ENCODE measurements at places on chromosomes 5 and 9.

DNA sequence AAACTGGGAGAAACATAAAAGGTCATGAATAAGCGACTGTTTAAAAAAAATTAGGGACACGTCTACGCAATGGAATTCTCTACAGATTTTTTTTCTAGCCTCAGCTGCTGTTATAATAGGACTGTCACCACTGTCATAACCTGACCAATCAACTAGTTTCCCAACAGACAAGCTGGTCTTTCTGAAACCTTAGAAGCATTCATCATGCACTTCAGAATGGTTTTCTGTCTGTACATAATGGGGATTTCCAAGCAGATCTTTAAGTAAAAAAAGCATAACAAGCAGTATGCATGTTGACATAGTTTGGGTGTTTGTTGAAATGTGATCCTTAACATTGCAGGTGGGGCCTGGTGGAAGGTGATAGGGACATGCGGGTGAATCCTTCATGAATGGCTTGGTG is 58.3 kb upstream of the SEMA6A start:
- DNase-seq: no peak

DNA sequence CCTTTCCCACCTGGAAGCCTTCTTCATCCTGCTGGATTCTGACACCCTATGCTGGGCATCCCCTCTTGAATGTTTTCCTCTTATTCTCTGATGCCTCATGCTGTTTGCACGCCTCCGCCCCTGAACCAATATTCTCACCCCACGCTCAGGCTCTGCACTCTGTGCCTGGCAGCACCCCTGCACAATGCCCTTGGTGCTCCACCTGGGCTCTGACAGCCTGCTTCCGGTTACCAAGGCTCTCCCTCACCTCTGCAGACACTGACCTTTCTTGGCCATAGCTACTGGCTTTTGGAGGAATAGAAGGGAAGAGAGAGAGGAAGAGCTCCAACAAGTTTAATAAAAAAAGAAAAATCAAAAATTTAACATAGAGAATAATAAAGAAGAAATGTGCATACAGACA is 108.7 kb upstream of the SHB start:
- DNase-seq: no peak

GRCh38 chr9:116471093-116471906 is 215.8 kb upstream of the TRIM32 start:
- no peak for DNase-seq

DNA sequence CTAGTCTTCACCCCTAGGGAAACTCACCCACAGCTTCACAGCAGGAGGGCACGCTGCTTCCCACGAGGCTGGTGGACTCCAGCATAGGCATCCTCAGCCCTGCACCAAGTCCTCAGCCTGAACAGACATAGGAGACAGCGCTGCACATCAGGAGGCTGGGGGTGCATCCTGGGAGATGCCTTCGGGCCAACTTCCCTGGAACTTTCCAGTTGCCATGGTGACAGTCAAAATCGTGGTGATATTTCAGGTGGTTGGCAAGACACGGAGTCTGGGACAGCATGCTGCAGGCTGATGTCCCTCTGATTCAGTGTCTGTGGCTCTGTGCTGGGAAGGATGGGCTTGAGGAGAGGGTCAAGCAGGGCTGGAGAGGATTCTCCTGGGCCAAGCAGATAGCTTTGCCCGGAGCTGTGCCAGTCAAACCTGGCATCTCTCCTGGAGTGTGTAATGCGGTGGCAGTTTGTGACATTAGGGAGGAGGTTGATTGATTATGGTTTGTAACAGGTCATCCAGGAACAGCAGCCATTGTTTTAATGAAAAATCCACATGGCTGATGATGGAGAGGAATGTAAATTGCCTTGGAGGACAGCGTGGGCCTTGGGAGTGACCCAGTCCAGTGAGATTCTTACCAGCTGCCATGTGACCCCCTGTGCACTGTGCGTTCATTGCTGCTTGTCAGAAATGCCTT is 35.6 kb upstream of the SEMA4D start:
- no peak for DNase-seq

DNA sequence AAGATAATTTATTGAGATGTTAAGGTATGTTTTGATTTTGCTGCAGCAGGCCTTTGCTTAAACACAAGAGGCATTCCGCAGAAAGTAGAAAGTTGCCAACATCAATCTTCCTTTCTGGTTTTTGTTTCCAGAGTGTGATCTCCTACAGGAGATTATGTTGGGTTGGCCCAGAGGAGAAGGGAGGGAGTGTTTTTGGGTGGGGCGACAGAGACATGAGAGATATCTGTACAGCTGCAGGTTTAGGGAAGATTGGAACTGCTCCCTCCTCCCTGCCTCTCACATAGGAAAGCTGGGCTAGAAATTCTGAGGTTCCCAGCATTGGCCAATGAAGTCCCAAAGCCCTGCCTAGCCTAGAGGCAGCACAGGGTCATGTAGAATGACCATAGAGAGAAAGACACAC is 211.0 kb downstream of the CEMIP2 start:
- no peak for DNase-seq

GRCh38 chr5:14502294-14502690 is 79.3 kb upstream of the OTULINL start:
- DNase-seq: no peak

DNA sequence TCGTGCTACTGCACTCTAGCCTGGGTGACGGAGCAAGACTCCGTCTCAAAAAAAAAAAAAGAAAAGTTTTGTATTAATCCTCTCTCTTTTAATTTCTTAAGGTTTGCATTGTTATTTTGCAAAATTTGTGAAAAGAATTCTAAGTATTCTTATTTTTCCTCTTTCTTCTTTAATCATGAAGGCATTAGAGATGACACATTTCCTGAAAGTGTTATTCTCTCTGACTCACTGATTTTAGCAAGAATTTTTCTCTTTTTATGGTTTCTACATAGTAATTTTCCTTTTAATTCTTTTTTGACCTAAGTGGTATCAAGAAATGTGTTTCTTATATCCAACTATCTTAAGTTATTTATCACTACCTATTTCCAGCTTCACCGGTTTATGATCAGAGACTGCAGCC is 78.0 kb downstream of the NSUN2 start:
- DNase-seq: no peak

- DNase-seq: no peak
Observed at GRCh38 chr5:34580983-34581382, 75.1 kb upstream of the RAI14 start.

GRCh38 chr5:124515497-124516245 is 230.8 kb downstream of the ZNF608 start:
- DNase-seq: no peak

DNA sequence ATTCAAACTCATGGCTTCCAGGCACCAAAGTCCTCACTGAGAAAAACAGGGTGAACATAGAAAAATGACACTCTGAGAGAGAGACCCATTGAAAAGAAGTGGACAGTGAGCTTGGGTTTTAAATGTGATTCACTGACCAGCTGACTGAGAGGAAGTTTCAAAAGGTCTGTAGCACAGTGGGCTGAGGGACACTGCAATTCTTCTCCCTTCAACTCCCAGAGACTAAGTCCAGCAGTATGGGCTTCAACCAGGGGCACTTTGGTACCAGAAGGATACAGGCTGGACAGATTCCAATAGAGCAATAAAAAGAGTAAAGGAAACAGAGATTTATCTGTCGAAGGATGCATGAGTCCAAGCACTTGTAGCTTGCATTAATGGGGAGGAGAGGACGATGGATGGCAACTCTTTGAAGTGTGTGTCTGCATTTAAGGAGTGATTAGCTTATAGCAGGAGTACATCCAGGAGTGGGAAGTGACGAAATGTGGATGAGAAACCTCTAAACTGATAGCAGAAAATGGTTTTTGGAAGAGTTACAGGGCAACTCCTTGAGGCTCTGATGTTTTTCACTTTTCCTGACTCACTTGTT is 117.0 kb upstream of the ANKRD55 start:
- DNase-seq: no peak

DNA sequence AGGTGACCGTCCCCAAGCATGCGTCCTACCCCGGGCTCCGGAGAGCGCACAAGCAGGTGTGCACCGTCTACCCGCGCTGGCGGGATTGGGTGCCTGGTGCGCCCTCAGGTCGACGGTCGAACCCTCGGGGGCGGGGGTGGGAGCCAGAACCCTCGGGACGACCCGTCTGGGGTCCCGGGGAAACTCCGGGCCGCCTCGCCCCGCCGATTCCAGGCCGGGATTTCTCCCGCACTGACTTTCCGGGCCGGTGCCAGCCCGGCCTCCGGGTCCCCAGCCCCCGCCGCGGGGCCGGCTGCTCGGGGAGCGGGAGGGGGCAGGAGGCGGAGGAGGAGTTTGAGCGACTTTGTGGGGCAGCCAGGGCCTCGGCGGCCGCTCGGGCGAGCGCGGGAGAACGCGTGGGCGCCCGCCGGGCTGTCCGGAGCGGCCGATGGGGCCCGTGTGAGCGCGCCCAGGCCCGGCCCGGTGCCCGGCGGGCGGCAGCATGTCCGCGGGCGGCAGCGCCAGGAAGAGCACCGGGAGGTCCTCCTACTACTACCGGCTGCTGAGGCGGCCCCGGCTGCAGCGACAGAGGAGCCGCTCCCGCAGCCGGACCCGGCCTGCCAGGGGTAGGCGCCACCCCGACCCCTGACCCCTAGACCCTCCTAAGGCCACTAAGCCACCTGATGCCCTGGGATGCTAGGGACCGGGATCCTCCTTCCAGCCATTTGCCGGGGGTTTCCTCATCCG is at the start of gene DAB2IP:
Gene DAB2IP (plus strand): TSS at position 340 of the 726 bp plus-strand sequence. CDS start 142 bp downstream, at position 482.
- DNase-seq: no peak

GRCh38 chr9:69919461-69920061 is 98.9 kb downstream of the CFAP95 start:
- DNase-seq: no peak

DNA sequence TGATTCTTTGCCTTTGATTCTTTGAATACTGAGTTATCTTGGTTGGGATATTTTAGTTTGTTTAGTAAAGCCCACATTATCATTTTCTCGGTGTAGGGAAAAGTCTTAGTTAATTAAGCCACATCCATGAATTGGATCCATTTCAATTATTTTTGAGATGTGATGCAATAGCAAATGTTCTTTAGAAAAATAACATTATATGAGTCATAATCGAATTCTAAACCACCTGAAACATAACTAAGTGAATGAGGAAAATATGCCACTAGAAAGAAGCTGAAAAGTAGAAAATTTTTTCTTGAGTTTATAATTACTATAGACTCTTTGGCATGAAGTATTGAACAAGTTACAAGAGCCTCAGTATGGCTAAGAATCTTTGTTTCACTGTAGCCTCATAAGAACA is 17.5 kb upstream of the CCDC192 start:
- no peak for DNase-seq

DNA sequence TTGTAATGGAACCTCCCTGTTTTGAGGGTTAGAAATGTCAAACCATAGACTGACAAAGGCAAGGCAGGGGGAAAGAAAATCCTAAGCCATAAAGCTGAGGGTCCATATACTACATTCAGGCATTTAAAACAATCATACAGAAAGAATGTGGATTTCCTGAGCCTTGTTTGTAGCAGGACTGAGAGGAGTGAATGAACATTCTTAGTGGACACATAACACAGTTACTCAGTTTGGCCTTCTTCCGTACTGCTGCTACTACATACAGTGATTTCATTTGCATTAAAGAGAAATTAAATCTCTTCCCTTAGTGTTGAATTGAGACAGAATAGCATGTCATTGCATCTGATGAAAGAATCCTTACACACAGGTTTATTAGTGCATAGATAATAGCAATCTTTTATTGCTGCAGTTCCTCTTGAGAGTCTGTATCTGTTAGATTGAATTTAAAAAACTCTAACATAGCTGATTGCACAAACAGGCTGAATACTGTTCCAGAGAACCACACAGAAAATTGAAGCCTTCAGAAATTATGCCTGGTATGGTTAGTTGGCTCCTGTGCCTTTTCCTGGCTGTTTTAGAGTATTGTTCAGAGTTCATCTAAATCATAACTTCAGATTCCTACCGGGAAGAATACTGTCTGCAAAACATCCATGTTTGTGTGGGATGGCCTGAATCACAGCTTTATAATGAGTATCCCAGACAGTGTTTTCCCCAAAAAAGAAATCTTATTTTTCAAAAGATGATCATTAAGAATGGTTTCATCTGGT is 2.0 kb upstream of the MTX3 start:
- no peak for DNase-seq

Measured in CMK (cell line).